ENCODE measurements at places on chromosomes 11 and 22. TPM values are rescaled to one million over a fixed set of nuclear protein-coding genes. Genes with fewer than 3 reads are reported as not detected.
A peak's percentile ranks its signal among the peaks of the same experiment; 100 is the strongest.

Gene BATF2
- total RNA-seq: 0.51 TPM

Gene ART1
- total RNA-seq: not detected

Gene HORMAD2
- not detected for total RNA-seq

Gene LMO2
- total RNA-seq: 81.9 TPM

Gene PRRG4
- 12.0 TPM for total RNA-seq

DNA sequence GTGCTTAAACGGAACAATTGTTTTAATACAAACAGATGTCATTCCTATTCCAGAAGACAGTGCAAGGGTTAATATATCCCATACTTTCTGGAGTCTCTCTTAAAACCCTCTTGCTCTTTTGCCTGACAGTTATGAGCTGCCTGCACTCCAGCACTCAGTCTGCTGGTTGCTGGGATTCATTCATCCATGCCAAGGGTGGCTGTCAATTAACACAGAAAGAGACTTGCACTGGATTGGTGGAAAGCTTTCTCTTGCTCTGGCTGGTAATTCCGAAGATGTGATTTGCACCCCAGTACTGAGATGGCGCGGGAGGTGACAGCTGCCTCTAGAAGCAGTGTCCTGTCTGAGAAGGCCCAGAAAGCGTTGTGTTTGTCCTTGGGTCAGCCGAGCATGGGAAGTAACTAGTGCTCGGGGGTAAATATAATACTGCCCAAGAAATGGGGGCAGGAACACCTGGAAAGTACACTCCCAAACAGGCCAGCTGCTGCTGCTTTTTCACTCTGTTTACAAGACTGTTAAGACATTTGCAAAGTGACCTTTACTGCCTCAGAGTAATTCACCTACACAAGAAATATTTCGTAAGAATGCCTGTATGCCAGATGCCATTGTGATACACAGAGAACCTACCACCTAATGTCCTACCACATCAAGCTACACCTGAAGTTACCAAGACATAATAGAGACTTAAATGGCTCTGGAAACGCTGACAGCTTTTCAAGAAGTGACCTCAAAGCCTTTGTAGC is 20.5 kb downstream of the SCUBE2 start:
- no peak overlapping the region for H3K27ac ChIP-seq
- peaks cover 2% of the 10 kb centered on the region for H3K27me3 ChIP-seq
- no peaks in the 10 kb centered on the region for H3K36me3 ChIP-seq
- no peak for DNase-seq

DNA sequence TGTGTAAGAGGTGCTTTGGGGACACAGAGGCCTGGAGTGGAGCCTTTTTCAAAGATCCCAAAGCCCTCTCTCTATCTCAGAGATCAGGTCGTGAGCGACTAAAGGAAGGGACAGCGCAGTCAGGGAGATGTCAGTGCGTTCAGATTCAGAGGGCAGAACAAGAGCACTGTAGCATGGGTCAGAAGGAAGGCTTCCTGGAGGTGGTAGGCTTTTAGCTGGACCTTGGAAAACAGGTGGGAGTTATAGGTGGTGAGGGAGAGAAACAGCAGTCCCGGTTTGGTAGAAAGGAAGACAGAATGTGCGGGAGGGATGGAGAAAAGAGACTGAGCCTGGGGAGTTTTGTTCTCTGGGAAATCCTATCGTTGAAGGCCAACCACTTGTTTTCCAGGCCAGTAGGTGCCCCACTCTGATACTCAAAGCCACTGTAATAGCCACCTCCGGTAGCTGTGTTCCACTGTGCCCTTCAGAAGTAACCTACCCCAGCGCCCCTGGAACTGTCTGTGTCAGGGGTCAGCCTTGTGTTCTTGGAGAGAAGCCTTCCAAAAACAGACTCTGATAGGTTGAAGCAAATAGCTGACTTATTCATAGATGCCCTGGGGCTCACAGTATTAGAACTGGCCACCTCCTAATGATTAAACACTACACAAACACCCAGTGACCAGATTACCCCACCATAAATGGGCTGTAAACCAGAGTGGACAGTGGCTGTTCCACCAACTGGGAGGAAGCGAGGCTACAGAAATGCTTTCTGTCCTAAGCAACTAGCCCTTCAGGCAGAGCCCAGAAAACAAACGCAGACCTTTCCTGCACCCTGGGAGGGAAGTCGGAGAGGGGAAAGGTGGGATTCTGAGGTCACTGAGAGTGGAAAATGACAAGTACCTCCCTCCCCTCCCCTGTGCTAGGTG is 157.7 kb downstream of the DBX1 start:
- H3K4me3 ChIP-seq: no peak overlapping the region
- H3K27ac ChIP-seq: peak overlapping the region; percentile 90
- peaks cover 2% of the 10 kb centered on the region for H3K4me1 ChIP-seq

DNA sequence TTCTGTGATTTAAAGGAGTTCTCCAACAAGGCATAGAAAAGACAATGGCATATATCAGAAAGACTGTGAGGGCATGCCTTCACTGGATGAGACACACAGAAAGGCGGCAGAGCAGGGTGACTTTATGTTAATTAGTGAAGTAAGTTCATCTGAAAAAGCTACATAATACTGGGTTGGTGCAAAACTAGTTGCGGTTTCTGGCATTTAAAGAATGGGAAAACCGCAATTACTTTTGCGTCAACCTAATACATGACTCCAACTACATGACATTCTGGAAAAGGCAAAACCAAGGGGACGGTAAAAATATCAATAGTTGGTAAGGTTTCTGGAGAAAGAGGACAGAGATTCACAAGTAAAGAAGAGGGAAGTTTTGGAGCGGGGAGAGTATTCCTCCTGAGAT is 5.1 kb downstream of the RFPL1 start:
- H3K27ac ChIP-seq: no peak overlapping the region
- no peaks in the 10 kb centered on the region for H3K36me3 ChIP-seq
- no peak for DNase-seq
- no peaks in the 10 kb centered on the region for H3K27me3 ChIP-seq

DNA sequence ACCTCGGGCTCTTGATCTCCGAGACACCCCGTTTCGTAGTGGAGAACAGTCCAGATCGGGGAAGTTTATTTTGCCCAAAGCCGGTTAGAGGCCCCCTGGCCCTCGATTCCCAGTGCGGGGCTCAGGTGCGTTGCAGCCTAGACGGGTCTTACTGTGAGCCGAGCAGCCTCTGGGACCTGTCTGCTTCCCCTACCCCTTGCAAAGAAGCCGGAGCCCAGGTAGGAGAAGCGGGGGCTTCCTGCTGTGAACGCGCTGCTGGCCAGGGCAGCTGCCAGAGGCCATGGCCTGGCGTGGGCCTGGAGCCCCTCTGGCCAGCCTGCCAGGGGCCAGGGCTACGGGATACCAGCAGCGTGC is 621 bp downstream of the TSPO start:
- DNase-seq: no peak
- H3K27ac ChIP-seq: peak overlapping the region; percentile 79
- H3K27me3 ChIP-seq: no peaks in the 10 kb centered on the region
- no peaks in the 10 kb centered on the region for H3K36me3 ChIP-seq
- H3K4me3 ChIP-seq: peak overlapping the region; percentile 71

DNA sequence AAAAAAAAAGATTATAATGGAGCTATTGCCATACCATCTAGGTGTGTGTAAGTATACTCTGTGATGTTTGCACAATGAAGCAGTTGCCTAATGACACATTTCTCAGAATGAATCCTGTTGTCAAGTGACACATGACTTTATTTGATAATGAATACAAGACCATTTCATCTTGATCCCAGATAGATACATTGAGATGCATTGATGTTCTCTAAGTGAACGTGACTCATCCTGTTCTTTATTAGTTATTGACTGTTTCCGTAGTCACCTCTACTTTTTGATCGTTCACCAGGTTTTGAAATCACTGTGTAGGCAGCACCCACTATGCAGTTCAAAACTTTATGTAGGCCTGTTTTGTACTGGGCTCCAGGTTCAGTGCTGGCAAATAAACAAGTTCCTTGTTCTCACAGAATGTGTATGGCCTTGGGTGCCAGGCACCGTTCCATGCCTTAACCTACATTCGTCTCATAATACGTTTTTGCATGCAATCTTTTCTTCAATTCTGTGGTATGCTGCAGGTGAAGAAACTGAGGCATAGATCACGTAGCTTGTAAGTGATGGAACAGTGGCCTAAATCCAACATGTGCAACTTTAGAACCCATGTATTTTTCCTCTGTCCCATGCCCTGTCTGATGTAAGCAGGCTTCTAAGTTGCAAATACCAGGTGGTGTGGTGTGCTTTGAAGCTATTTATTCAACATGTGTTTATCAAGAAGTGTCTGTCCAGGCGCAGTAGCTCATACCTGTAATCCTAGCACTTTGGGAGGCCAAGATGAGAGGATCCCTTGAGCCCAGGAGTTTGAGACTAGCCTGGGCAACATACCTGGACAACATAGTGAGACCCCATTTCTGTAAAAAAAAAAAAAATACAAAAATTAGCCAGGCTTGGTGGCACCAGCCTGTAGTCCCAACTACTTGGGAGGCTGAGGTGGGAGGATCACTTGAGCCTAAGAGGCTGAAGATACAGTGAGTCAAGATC is 10.4 kb downstream of the SREBF2 start:
- H3K36me3 ChIP-seq: no peaks in the 10 kb centered on the region
- H3K4me1 ChIP-seq: peaks cover 56% of the 10 kb centered on the region
- H3K27me3 ChIP-seq: no peaks in the 10 kb centered on the region
- DNase-seq: no peak

DNA sequence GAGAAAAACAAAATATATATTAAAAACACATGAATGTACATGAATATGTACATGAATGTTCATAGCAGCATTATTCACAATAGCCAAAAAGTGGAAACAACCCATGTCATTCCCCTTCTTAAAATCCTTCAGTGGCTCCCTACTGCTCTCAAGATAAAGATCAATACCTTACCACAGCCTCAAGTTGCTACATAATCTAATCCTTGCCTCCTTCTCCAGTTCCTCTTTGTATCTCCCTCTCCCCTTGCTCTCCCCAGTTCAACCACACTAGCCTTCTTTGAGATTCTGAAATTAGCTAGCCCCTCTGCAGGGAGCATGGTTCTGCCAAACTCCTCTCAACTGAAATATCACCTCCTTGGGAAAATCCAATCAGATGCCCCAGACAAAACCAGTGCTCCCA is 28.1 kb downstream of the MTMR2 start:
- no peak overlapping the region for H3K27ac ChIP-seq
- no peak overlapping the region for H3K4me3 ChIP-seq
- H3K4me1 ChIP-seq: no peaks in the 10 kb centered on the region
- H3K36me3 ChIP-seq: no peaks in the 10 kb centered on the region

Data from liver (tissue), 10 donors.